ENCODE measurements at places on chromosomes 3 and 15. TPM values are rescaled to one million over a fixed set of nuclear protein-coding genes. Genes with fewer than 3 reads are reported as not detected.

DNA sequence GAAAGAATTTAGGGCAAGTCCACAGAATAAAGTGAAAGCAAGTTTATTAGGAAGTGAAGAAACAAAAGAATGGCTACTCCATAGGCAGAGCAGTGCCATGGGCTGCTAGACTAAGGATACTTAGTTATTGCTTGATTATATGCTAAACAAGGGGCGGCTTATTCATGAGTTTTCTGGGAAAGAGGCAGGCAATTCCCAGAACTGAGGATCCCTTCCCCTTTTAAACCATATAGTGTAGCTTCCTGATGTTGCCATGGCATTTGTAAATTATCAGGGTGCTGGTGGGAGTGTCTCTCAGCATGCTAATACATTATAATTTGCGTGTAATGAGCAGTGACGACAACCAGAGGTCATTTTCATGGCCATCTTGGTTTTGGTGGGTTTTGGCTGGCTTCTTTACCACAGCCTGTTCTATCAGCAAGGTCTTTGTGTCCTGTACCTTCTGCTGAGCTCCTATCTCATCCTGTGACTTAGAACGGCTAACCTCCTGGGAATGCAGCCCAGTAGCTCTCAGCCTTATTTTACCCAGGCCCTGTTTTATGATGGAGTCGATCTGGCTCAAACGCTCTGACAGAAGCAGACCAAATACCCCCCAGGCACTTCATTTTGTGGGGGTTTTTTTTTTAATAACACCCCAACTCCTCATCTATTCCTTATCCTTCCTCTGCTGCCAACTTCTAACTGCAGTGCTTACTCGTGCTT lies 103.0 kb upstream of the RARB start:
- no peak for DNase-seq

The POLR2H gene
- 26.8 TPM for total RNA-seq

DNA sequence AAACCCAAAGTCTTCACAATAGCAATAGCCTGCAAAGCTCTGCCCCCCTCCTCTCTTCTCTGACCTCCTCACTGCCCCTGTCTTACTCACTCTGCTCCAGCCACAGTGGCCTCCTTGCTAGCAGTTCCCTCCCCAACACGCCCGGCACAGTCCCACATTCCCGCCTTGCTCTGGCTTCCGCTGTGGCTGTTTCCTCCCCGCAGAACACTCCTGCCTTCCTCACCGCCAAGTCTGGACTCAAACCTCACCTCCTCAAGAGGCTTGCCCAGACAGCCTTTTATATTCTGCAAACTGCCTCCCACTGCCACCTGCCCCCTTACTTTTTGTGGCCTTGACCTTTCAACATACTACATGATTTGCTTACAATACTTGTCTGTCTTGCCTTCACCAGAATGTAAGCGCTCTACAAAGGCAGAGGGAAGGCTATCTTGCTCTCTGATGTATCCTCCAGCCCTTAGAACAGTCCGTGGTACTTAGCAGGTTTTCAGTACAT lies 406 bp upstream of the MPI start:
- DNase-seq: peak; percentile 59

DNA sequence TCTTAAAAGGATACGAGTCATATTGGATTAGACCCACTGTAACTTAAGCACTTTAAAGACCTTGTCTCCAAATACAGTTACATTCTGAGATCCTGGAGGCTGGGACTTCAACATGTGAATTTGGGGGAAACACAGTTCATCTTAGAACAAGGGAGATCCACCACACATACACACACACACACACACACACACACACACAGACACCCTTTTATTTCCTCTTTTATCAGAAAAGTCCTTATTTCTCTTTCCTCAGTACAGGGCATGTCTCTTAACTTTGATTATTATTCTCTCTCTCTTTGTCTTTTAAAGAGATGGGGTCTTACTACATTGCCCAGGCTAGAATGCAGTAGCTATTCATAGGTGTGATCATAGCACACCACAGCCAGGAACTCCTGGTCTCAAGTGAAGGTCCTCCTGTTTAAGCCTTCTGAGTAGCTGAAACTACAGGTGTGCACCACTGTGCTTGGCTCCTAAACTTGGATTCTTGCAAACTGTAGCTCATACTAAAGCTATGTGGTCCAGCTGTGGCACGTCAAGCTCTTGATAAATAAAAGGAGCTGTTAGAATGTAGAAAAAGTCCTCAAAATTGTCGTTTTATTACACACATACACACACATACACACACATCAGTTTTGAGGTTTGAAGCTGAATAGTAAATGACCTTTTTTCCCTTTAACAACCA lies 7.4 kb downstream of the GOLM2 start:
- DNase-seq: no peak

All from heart right ventricle (tissue), 16 donors.